ENCODE measurements at places on chromosomes 7 and 10. TPM values are rescaled to one million over a fixed set of nuclear protein-coding genes. Genes with fewer than 3 reads are reported as not detected.

The LLCFC1 gene
- total RNA-seq, result not detected

The AKR1B1 gene
- total RNA-seq, result 49.1 TPM

The TFAM gene
- 14.6 TPM for total RNA-seq

The CALML5 gene
- total RNA-seq, result not detected

The UCN3 gene
- total RNA-seq, result not detected

The TCF7L2 gene
- total RNA-seq, result 33.9 TPM

The CUBN gene
- total RNA-seq, result 4.2 TPM

The CPA4 gene
- 2.1 TPM for total RNA-seq

The BBS9 gene
- 51.7 TPM for total RNA-seq

The STK32C gene
- total RNA-seq, result 8.4 TPM

The OR2A5 gene
- total RNA-seq, result not detected

The FAM180A gene
- total RNA-seq, result 0.52 TPM

The MBLAC1 gene
- total RNA-seq, result 1.0 TPM

The TYW1 gene
- total RNA-seq, result 21.9 TPM

The MCM10 gene
- 4.2 TPM for total RNA-seq

The MRC1 gene
- total RNA-seq, result 27.1 TPM

The WEE2 gene
- total RNA-seq, result not detected

The NEBL gene
- total RNA-seq, result 6.8 TPM

The FBXW4 gene
- total RNA-seq, result 108 TPM

The MMRN2 gene
- 25.6 TPM for total RNA-seq

The C10orf143 gene
- not detected for total RNA-seq

The CAMK2B gene
- 4.7 TPM for total RNA-seq

The RBM20 gene
- 6.3 TPM for total RNA-seq

The PRSS37 gene
- not detected for total RNA-seq

The GTF2IRD1 gene
- 16.2 TPM for total RNA-seq

The CFAP46 gene
- total RNA-seq, result not detected

The SLC16A9 gene
- 3.1 TPM for total RNA-seq

The TACR2 gene
- total RNA-seq, result not detected
